ENCODE measurements at places on chromosomes 5 and 9. TPM values are rescaled to one million over a fixed set of nuclear protein-coding genes. Genes with fewer than 3 reads are reported as not detected.
A peak's percentile ranks its signal among the peaks of the same experiment; 100 is the strongest.

The ECM2 gene
- total RNA-seq: 64.1 TPM

GRCh38 chr5:180137401-180138213 lies 66.0 kb upstream of the RNF130 start:
- no peak for DNase-seq

DNA sequence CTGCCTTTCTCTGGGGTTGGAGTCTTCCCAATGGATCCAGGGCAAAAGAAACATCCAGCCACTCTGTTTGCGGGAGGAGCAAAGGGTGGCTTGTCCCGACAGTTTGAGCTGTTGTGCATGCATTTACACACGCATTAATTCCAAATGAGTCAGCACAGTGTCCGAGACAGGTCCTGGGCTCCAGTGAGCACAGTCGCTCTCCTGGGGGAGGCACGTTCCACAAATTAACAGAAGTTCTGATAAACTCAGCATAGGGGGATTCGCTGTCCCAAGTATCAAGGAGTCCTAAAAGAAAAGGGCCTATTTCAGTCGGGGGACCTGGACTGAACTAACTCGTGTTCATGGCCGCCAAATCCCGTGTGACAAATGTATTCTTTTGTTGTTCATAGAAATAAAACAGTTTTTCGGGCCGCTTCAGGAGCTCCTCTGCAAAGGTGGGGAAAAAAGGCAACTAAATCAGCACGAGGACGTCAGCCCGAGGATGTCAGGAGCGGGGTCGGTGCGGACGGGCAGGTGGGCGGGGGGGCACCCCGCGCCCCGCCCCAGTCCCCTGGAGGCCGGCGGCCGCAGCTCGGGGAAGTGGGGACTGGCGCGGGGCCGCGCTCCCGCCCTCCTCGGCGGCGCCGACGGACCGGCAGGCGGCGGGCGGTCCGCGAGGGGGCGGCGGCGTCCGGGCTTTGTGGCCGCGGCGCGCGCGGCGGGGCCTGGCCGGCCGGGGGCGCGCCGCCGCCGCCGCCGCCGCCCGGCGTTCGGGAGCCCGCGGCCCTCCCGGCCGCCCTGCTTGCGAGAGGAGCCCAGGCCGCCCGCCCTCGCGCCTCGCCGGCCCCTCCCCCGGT lies at the start of gene MSANTD3:
Gene MSANTD3, plus strand, starts transcription at position 614 of the 836 bp plus-strand sequence. CDS start 14,796 bp downstream, outside the sequence.
- DNase-seq: peak; percentile 43

DNA sequence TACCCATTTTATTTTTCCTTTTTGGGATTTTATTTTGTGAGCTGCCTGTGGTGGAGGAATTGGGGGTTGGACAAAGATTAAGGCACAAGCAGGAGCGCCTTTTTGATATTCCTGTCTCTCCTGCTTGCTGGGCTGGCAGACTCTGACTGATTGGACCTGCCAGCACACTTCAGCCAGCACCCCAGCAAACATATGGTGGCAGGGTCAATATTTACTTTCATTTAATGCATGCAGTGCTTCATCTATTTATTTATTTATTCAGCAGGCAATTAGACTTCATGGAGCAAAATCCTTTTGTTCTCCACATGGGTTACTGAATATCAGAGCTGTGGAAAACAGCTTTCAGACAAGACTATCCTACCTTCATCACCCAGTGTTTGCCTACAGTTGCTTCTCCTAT lies 48.4 kb upstream of the EPB41L4A start:
- DNase-seq: no peak

The TNC gene
- total RNA-seq: 155 TPM
